ENCODE measurements at places on chromosomes 4 and X.

- DNase-seq, result no peak
Observed at GRCh38 chr4:75834772-75835154, 67.5 kb downstream of the PPEF2 start.

DNA sequence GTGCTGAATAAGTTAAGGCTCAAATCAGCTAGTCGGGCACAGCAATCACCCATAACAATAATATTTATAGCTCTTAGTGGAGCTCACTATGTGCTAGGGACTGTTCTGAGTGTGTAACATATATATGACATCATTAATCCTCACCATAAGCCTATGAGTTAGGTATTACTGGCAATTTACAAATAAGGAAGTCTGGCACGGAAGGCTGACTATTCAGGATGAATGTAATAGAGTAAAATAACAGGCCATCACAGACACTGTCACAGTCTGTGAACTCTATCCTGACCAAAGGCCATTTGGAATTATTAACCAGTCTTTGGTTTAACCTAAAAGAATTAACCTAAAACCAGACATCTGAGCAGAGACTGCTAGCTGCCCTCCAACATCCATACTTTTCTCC lies 119.3 kb downstream of the C4orf51 start:
- DNase-seq, result no peak

GRCh38 chrX:136856551-136856950 lies 24.0 kb downstream of the RBMX start:
- no peak for DNase-seq

GRCh38 chr4:122224348-122224747 lies 72.2 kb downstream of the BLTP1 start:
- DNase-seq, result peak; percentile 11

- no peak for DNase-seq
Observed at GRCh38 chr4:113555868-113556267, 205.7 kb downstream of the CAMK2D start.

DNA sequence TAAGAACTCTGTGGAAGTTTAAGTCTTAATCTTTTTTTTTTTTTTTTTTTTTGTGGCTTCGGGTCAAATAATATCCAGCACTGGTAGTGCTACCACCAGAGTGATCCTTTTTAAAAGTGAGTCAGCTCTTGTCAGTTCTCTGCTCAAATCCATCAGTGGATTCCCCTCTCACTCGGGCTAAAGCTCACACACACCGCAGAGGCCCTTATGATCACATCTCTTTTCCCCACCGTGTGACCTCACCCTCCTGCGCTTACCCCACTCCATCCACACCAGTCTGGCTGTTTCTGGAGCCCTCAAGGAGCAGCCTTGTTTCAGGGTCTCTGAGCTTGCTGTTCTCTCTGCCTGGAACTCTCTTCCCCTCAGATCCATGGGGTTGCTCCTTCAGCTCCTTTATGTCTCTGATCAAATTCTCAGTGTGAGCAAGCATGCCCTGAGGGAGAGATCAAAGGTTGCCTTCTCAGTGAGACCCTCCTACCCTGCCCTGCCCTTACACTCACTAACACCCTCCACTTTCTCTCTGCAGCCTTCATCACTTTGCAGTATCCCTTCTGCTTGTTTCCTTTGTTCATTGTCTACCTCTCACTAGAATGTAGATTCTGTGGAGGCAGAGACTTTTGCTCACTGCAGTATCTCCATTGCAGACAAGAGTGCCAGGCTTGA lies 19.8 kb upstream of the BEND4 start:
- DNase-seq, result no peak

DNA sequence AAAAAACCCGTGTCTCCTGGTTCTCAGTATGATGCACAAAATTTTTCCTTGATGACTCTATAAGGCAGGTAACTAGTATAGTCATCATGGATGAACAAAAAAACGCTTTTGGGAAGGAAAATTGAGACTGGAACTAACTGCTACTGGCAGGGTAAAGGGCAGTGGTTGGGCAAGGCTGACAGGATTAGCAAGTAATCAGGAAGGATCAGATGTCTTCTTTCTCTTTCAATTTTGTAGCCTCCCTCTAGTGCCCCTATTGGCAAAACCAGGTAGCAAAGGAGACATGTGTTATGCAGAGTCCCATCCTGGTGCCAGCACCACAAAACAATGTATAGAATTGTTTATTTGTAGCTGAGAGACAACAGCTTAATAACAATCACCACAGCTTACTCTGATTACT lies 12.8 kb upstream of the SLITRK4 start:
- no peak for DNase-seq

GRCh38 chr4:42789041-42789567 lies 103.4 kb upstream of the GRXCR1 start:
- no peak for DNase-seq

DNA sequence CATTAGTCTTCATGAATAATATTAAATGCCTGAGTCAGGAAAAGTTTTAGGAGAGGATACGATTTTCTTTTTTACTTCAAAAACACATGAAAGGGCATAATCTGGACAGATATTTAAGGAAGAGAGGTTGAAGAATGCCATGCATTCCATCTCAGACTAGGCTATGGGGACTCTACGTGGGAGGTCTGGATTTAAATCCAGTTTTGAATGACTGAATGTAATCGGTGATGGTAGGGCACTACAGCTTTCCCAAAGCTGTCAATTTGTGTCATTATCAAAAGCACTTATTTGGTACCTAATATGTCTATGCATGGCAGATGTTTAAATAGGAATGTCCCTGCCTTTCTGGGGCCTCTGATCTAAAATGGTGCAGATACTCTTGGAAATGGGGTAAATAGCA lies 59.3 kb upstream of the RPL34 start:
- DNase-seq, result no peak

GRCh38 chr4:143381189-143382118 lies 44.8 kb downstream of the GAB1 start:
- DNase-seq, result peak; percentile 25

DNA sequence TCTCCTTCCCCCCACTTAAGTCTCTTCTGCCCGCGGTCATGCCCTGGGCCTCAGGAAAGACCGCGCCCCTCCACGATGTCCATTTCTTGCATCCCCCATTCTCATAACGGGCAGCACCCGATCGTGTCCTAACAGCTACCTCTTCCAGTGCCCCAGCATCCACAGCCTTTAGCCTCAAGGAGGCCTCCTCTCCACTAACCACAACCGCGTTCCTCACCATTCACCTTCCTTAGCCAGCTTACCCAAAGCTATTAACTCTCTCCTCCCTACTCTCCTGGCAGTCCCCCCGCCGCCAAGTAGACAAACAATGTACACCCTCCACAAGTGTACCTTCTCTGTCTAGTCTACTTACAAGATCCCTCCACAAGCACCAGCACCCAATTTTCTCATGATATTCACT lies 58.6 kb upstream of the PAGE5 start:
- DNase-seq, result no peak

DNA sequence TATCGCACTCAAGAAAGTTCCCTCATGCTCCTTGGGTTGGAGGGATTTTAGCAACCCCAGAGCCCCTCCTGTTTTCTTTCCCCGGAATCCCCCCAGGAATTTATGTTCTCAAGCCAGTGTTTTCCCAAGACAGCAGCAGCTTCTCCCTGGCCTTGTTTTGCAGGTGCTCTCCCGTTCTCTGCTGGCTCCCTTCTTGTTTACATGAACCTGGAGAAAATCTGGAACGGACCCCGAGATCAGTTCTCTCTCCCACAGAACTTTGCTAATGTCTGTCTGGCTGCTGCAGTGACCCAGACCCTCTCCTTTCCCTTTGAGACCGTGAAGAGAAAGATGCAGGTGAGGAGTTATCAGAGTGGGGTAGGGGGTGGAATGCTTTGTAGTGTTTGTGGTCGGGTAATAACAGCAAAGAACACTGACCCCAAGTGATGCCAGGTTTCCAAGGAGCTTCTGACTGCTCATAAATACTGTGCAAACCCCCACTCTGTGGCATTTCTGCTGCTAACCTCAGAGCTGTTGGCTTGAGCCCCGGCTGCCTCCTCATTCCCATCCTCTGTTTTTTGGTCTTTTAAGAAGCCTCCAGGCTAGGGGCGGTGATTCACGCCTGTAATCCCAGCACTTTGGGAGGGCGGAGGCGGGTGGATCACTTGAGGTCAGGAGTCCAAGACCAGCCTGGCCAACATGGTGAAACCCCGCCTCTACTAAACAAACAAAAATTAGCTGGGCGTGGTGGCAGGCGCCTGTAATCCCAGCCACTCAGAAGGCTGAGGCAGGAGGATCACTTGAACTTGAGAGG lies 11.1 kb downstream of the SLC25A43 start:
- no peak for DNase-seq

DNA sequence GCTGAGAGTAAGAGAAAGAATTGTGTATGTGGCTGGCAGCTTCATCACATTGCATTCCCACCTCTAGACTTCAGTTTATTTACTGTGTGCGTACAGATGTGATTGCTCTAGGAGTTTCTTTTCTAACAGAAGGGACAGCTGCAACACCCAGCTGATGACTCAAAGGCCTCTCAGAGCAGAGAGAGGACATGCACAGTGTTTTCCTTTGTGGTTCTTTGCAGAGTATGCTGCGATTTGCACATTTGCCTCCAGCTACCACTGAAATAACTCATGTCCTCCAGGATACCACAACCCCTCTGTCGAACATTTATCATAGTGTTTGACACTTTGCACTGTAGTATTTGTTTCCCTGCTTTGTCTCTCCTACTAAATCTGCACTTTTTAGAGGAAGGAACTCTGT lies 294.1 kb downstream of the STIM2 start:
- no peak for DNase-seq

GRCh38 chrX:24025741-24026403 lies 1.1 kb downstream of the KLHL15 start:
- peak; percentile 40 for DNase-seq

GRCh38 chr4:151015459-151016347 lies 619 bp upstream of the LRBA start:
- DNase-seq, result peak; percentile 78

GRCh38 chr4:5615496-5616075 lies 92.8 kb downstream of the EVC2 start:
- DNase-seq, result no peak

- no peak for DNase-seq
Observed at GRCh38 chrX:30949554-30949953, 60.5 kb upstream of the TAB3 start.

DNA sequence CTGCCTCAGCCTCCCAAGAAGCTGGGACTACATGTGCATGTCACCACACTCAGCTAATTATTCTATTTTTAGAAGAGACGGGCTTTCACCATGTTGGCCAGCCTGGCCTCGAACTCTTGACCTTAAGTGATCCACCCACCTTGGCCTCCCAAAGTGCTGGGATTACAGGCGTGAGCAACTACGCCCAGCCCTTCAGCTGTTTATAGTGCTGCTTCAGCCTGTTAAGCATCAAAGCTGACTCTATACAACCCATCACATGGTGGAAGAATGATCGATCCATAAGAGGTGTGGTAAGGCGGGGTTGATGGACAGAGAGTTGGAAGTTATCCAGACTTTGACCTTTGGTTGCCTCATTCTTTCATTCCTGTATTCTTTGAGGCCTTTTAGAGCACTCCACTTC lies 56.2 kb upstream of the RAPGEF2 start:
- DNase-seq, result peak; percentile 46

- DNase-seq, result no peak
Observed at GRCh38 chr4:141417387-141417786, 196.7 kb downstream of the ZNF330 start.

GRCh38 chr4:143701365-143701764 lies 890 bp upstream of the FREM3 start:
- peak; percentile 50 for DNase-seq

DNA sequence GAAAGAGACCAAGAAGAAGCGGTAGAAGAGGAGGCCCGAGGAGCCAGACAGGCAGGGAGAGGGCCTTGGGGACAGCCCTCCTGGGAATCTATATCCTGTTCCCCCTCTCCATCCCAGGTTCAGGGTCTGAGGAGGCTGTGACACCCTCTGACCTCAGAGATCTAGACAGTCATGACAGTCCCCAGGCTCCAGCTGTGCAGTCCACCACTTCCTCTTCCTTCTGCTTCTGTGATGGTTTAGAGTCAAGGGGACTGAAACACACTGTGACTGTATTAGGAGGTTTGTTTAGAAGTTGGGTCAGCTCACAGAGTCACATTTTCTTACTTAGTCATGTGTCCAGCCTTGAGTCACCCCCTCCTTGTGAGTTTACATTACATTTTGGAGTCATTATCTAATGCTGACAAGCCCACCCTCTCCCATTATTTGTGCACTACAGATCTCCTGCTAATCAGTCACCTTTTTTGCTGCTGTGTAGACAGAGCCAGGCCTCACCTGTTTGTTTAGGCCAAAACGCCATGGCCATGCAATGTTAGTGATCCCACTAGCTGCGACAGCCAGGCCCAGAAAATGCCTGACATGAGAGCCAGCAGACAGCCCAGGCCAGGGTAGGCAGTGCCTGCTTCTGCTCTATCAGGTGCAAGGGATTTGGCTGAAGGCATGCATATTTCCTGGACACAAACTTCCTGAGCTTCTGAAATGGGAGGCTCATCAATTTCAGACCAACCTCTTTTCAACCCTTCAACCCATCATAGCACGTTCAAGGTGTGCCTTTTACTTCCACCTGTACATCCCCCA lies 26.0 kb downstream of the MANBA start:
- DNase-seq, result no peak

GRCh38 chr4:176718881-176719280 lies 73.8 kb downstream of the VEGFC start:
- no peak for DNase-seq

DNA sequence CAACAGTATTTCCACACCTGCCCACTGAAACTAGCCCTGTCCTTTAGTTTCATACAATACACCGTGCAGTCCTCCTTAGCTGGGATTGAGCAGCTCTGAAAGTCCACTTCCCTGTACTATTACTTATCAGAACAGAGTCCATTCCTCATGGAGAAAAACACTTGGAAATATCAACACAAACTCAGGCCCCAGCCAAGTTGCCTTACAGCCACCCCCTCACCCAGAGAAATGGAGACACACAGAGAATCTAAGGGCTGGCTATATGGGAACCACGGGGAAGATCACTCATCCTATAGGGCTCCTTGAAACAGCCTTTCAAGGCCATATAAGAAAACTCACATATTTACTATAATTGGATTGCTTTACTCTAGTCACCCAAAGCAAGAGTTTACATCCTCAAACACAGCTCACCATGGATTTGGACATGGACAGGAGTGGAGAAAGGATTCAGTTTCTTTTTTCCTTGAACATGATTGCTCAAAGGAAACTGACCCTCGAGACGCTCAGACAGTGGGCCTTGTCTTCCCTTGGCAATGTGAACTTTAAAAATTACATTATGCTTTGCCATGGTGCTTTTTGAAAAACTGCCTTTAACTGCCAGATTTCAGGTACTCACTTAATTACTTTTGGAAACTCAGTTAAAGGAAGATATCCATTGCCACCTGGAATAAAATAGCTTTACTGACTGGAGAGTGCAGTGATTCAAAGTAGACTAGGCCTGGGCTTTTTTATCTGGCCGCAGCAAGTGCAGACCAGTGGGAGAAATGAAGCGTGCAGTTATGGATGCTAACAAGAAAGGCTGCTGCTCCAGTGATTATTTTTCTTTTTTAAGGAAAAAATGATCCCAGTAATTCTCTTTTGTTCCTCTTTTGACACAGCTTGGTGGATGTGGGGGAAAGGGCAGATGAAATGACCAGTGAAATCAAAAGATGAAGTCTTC lies 1.6 kb downstream of the SCARB2 start:
- DNase-seq, result no peak

All from hematopoietic multipotent progenitor cell treated with erythropoietin and hydrocortisone succinate and interleukin-3 and kit ligand, for 8 days (in vitro differentiated cells).